Central memory CD4-positive, alpha-beta T cell (primary cell): ENCODE measurements at places on chromosomes 3 and 15.
A peak's percentile ranks its signal among the peaks of the same experiment; 100 is the strongest.

DNA sequence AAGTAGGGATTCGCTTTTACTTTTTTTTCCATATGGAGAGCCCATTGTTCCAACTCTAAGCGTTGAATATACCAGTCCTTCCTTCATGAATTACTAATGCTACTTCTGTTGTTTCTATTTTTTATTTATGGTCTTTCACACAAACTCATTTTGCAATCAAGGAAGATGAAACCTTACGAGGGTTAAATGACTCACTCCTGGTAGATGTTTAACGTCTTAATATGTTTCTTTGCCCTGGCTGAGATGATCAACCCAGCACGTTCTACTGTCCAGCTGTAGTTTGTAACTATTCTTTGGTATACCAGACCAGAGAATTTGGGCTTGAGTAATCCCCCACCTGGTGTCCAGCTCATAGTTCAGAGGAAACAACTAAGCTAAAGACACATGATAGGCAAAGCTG, 23.1 kb downstream of the CDCP1 start:
- DNase-seq: no peak

- DNase-seq: no peak
Observed at GRCh38 chr3:48347500-48347899, 14.0 kb upstream of the SPINK8 start.

- no peak for DNase-seq
Observed at GRCh38 chr3:13495351-13495813, 15.3 kb downstream of the HDAC11 start.

- no peak for DNase-seq
Observed at GRCh38 chr3:5053021-5053831, 68.9 kb upstream of the ARL8B start.

GRCh38 chr3:71305231-71306206, 278.0 kb downstream of the FOXP1 start:
- no peak for DNase-seq

- no peak for DNase-seq
Observed at GRCh38 chr15:55737373-55737772, 5.6 kb downstream of the PRTG start.

DNA sequence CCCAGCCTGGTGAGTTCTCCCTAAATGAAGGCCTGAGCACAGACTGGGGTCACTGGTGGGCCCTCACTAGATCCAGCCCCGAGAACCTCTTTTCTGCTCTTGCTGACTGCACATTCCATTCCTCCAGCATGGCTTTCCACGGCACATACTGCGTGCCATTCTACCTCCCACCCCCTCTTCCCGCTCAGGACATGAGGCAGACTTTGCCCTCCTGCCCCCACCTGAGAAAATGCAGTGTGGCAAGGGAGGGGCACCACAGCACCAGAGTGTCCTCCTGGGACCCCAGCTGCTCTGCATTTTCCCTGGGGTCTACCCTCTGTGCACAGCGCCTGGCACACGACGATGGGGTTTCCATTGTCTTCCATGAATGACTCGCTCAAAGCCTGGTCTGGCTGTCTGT, 6.1 kb upstream of the SLCO2A1 start:
- DNase-seq: no peak

DNA sequence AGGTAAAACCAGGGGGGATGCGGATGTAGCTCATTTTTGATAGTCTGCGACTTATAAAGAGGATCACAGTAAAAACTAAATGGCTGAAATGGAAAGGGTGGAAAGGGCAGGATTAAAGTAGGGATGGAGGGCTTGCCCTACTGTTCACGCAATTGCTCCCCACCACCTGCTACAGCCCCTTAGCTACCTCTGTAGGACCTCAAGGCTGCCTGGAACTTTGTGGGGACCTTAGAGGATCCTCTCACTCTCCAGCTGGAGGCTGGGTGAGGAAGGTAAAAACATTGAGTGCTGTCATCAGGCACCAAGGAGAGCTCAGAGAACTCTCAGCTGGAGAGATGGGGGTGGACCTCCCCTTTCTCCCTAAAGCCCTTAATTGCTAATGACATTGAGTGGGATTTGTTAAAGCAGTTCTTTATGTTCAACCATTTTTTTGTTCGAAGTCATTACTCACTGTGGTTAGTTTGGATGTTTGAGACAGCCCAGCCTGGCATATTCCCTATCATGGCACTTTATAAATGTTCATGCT, 213.0 kb downstream of the CLSTN2 start:
- no peak for DNase-seq

GRCh38 chr3:13200946-13201345, 127.7 kb upstream of the IQSEC1 start:
- DNase-seq: no peak

- no peak for DNase-seq
Observed at GRCh38 chr3:105688821-105689220, 180.0 kb downstream of the CBLB start.

DNA sequence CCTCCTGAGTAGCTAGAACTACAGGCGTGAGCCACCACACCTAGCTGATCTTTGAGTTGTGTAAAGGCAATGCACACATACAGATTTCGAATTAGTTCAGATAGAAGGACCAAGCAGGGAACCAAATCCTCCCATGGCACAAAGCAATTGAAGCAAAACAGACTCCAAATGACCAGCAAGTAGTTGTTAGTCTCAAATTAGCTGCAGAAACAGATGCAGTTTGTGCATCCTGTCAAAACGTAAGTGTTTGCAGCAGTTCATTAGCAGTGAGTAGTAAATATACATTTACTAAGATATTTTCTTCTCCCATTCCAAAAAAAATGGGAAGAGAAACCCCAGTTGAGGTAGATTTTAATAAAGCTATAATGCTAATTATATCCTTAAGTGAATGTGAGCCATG, 15.8 kb upstream of the FAM174B start:
- DNase-seq: no peak

GRCh38 chr3:72462595-72463011, 385.6 kb downstream of the SHQ1 start:
- DNase-seq: no peak

DNA sequence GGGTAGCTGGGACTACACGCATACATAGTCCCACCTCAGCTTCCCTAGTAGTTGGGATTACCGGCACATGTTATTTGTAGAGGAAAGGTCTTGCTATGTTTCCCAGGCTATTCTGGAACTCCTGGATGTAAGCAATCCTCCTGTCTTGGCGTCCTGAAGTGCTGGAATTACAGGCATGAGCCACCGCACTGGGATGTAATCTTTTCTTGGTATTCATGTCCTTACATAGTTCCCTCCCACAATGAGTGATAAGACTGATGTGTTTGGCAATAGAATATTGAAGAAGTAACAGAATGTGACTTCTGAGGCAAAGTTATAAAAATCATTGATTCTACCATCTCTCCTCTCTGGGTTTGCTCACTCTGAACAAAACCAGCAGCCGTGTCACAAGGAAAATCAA, 22.7 kb upstream of the ALCAM start:
- no peak for DNase-seq

DNA sequence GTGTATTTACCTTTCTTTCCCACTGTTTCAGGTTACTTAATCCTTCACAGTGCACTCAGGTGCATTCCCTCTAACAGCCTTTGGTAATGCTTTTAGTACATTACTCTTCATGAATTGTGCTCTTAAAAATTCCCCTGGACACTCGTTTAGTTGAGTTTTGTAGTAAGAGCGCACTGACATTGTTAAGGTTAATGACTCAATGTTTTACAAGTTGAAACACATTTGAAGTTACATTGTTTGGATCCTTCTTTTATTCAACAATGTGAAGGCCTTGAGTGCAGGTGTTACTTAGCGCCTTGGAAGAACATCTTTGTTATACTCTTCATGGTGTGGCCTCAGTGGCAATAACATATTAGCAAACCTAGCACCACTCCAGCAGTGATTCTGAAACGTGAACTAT, 739.6 kb downstream of the NAALADL2 start:
- DNase-seq: no peak

DNA sequence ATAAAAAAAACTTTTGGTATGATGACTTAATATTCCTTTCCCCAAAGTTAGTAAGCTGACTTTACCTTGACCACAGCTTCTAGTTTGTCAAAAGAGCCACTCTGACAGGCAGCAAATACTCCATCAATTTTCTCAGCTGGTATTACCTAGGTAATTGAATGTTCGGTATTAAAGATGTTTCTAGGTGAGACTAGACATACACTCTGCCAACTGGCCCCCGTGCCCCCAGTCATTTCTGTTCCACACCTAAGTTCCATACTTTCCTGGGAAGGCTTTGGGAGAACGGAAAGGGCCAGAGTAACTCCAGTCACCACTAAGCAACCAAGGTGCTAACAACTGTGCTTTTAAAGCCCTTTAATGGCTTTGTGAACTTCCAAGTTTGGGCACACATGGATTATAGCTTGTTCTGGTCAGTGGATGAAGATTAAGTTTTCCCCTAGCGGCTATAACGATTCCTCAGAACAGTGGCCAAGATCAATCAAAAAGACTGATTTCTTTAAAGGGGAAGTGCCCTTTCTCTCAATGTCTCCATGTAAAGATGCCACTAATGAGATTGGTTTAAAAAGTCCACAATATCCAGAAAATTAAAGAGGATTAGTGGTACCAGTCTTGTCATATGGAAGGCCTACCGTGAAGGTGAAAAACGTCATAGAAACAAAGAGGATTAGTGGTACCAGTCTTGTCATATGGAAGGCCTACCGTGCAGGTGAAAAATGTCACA, 7.0 kb downstream of the EIF4A2 start:
- no peak for DNase-seq

GRCh38 chr3:50130436-50130835, 24.7 kb upstream of the SEMA3F start:
- DNase-seq: no peak

GRCh38 chr3:37558580-37558979, 303.1 kb upstream of the CTDSPL start:
- DNase-seq: no peak

DNA sequence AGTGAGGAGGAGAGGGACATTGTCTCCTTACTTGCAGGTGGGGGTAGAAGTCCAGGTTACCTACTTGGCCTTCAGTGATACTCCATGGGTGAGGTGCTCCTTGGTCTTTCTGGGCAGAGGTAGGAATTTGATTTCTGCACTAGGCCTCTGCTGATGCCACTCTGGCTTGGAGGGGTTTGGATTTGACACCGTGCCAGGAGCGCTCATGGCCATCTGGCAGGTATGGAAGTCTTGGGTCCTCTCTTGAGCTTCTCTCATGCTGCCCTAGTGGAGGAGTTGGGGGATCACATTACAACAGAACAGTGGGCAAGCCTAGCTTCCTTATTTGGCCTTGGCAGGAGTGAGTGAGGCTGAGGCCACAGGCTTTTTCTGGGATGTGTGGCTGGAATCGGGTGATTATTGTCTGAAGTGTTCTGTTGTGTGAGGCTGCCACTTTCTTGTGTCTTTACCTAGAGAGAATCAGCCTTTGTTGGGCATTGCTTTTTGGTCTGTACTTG, 525.0 kb downstream of the GABRG3 start:
- DNase-seq: no peak

- DNase-seq: no peak
Observed at GRCh38 chr3:170670504-170670903, 84.6 kb upstream of the SLC7A14 start.

- peak; percentile 75 for DNase-seq
Observed at GRCh38 chr3:49415931-49416601, 3.8 kb downstream of the TCTA start.

- no peak for DNase-seq
Observed at GRCh38 chr3:71441217-71441924, 142.2 kb downstream of the FOXP1 start.

GRCh38 chr3:156071031-156071430, 49.3 kb upstream of the KCNAB1 start:
- no peak for DNase-seq

DNA sequence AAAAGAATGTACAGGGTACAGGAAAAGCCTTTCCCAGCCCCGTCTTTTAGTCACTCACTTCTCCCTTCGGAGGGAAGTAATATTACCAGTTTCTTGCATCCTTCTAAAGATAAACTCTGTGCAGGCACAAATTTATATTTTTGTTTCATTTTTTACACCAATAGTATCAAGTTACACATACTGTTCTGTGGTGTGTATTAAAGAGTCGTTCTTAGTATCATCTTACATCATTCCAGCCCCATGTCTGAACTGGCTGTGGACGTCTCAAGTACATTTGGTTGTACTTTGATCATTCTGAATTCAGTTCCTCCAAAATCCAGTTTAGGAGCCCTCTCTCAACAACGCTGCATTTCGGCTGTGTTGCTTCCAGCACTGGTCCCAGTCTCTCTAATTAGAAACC, 68.7 kb downstream of the LMLN start:
- no peak for DNase-seq

DNA sequence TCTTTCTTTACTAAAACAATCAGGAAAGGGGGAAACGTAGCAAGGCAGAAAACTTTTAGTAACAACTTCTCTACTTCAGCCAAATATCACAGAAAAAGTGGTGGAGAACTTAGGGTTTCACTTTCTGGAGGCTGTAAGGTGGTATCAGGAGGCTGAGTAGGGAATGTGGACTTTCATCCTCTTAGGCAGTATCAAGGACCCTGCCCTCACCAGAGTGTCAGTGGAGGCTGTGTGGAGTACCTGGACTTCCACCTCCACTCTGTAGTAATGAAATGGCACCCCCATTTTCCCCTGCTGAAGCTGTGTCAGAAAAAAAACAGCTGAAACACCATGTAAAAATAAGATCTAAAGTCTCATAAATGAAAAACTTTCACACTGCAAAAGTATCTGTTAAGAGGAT, 11.2 kb upstream of the HHLA2 start:
- DNase-seq: no peak

DNA sequence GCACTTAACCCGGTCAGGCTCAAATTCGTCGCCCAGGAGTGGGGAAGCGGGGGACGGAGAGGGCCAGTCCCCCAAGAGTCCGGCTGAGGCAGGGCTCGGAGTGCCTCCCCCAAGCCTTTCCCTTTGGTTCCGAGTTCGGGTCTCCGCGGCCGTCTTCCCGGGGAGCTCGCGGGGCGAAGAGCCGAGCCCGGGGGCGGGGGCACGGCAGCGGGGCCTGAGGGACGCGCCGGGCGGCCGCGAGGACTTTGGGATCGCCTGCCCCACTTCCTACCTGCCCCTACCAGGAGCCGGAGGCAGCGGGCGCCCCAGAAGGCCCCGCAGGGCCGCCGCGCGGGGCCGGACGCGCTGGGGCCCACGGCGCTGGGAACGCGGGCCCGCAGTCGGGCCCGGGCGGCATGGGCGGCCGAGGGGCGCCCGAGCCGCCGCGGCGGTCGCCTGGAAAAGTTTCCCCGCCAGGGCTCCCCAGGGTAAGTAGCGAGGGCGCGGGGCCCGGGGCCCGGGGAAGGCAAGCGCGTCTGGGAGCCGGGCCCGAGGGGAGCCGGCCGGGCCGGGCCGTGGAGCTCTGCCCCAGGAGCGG, 2.8 kb downstream of the FURIN start:
- DNase-seq: no peak

DNA sequence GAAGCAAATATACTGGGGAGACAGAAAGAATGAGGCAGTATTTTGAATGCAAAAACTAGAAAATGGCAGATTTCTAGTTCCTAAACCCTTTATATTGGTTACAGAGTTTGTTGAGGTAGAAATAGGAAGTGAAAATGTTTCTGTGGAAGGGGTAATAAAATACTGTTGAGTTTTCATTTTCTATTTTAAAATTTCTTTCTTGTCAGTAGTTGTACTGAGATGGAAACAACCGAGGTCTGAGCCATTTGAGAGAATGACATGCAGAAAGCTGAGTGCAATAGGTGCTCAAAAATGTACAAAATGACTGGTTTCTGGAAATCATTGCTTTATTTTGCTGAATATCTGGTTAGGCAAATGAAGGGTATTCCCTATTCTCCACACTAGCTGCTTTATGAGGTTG, 361.4 kb downstream of the CHL1 start:
- no peak for DNase-seq
